Activated naive CD4-positive, alpha-beta T cell treated with anti-CD3 and anti-CD28 coated beads, Interleukin-2, amount 10 ng/mL, durations not matched to agents 7 days and 5 days (primary cell): ENCODE measurements at places on chromosomes 7 and 10.

GRCh38 chr10:119461380-119461779 lies 81.1 kb downstream of the RGS10 start:
- no peak for DNase-seq

GRCh38 chr7:141974831-141975230 lies 1.3 kb upstream of the TAS2R38 start:
- peak; percentile 40 for DNase-seq

DNA sequence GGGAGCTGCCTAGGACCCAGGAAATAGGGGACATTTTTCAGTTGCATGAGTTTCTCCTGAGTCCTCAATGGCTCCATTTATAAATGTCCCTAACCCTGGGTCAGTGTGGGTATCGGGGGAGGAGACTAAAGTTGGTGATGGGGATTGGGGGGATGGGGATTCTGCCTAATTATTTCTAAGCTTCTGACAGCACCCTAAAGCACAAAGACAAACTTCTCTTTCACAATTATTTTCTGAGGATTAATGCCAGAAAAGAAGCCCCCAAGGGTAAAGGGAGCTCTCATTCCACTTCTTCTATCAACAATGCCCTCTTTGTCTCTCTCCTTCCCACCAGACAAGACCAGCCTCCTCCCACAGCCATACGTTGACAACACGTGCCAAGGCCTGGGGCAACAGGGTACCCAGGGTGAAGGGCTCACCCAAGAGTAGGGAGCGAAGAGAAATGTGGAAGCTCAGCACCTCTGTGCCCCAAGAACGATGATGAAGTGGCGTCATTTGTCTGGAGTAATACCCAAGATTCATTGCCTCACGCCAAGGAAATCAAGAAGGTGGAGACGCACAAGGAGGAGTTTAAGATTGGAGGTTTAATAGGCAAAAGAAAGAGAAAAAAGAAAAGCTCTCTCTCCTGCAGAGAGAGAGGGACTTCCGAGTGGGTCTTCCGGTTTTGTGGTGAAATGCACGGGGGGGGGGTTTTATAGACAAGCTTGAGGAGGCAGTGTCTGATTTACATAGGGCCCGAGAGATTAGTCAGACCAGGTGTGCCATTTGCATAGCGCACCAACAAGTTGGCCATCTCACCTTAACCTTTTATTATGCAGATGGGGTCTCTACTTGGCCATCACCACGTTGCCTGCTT lies 14.4 kb upstream of the GJC3 start:
- no peak for DNase-seq

DNA sequence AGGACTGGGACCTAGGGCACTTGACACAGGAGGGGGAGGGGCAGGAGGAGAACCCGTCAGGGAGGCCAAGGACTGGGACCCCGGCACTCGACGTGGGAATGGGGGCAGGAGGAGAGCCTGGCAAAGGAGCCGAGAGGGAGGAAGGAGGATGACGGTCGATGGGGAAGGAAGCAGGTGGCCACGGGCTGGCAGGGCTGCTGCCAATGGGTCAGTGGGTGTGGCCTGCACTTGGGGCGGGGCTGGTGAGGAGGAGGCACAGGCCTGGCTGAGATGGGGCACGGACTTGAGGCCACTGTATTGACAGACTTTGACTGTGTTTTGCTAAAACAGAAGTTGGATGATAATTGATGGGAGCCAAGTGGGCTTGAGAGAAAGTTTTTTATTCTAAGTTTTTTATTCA lies 68.9 kb downstream of the RBM33 start:
- DNase-seq = no peak

- DNase-seq = no peak
These were observed 162.2 kb upstream of the CHST15 start for GRCh38 chr10:124255556-124255955.

DNA sequence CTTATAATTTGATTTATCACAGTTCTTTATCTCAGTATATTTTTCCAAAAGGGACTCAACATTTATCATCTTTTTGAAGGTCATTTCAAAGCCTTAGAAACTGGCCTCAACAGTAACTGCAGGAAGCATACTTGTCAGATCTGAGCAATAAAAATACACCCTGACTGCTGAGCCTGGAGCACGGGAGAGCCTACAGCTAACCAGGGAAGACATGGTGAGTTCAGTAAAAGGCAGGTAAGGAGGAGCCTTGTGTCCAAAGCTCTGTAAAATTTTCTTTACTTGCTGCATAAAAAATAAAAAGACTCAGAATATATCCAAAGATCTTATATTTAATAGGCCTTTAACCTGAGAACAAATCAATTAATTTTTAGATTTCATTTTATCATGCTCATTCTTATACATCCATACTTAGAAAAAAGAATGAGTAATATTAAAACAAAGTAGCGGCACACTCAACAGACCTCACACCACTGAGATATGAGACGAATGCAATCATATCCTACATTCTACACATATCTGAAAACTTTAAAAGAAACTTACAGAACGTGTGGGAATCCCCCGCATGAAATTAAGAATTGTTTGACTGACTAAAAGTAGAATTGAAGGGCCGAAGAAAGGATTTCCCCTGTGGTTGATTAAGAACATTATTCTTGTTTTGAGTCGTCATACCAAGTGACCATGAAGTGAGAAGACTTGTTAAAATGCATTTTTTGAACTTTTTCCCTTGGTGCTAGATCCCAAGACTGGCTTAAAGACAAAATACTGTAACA lies 296.4 kb upstream of the MKLN1 start:
- DNase-seq = no peak

- DNase-seq = no peak
These were observed 201.7 kb downstream of the SKAP2 start for GRCh38 chr7:26662646-26663045.

DNA sequence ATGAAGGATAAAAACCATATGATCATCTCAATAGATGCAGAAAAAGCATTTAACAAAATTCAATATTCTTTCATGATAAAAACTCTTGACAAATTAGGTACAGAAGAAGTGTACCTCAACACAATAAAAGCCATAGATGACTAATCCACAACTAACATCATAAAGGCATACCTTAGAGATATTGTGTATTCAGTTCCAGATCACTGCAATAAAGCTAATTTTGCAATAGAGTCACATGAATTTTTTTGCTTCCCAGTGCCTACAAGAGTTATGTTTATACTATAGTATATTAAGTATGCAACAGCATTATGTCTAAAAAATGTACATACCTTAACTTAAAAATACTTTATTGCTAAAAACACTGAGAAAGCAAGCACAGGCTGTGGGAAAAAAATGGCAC lies 18.9 kb upstream of the RNF32 start:
- no peak for DNase-seq

DNA sequence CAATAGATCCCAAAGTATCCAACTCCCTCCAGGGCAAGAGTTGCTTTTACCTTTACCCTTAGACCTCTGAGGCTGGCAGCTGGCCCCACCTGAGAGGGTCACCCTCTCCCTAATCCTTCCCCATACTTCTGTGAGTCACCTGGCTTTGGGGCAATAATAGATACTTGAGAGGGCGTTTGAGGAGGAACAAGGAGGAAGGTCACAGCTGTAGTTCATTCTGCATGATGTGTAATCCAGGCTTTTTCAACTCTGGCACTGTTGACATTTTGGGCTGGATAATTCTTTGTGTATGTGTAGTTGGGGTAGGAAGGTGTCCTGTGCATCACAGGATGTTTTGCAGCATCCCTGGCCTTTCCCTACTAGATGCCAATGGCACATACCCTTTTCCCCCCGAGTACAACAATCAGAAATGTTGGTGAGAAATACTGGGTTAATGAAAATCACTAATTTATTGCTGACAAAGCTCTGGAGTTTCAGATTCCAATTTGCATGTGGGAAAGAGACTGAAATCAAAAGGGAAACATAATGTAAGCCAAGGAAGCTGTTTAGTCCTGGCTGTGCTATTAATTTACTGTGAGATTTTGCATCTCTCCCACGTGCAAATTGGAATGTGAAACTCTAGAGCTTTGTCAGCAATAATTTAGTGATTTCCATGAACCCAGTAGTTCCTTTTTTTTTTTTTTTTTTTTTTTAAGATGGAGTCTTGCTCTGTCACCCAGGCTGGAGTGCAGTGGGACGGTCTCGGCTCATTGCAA lies 3.6 kb downstream of the BLVRA start:
- no peak for DNase-seq

DNA sequence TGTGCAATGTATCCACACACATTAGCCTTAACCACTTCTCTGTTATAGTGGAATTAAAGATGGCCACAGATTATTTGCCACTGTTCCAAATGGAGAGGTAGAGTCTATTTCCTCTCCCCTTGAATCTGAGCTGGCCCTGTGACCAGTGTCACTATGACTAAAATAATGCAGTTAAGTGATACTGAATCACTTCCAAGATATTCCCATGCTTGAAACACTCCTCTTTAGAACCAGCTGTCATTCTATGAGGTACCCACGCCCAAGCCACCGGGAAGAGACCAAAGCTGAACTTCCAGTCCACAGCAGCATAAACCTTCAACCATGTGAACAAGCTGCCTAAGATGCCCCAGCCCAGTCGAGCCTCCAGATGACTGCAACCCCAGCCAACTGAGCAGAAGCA lies 2.1 kb upstream of the DHX32 start:
- no peak for DNase-seq

- no peak for DNase-seq
These were observed 79.5 kb upstream of the SEMA3A start for GRCh38 chr7:84274029-84274638.

- DNase-seq = no peak
These were observed 31.3 kb upstream of the FRAT2 start for GRCh38 chr10:97365761-97366351.

DNA sequence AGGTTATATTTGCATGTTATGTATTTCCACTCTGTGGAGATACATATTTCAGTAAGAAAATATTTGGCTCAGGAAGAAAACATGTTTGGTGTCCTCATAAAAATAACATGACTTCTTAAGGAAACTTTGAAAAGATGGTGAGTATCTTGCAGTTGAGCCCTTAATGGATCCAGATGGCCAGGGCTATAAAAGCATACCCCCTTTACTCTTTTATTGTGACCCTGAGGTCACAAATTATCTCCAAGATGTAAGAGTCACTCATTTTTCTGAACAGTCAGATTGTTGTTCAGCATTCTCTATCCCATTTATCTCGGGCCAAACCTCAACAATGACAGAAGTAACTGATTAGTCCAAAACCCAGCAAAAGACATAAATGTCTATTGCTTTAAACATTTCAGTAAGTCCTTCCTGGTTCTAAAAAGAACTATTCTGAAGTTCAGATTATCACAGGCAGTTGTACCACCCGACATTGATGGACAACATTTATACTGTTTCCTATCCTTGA lies 539.4 kb downstream of the PARD3 start:
- DNase-seq = no peak

- DNase-seq = no peak
These were observed 80.5 kb downstream of the ANKRD26 start for GRCh38 chr10:27019827-27020226.

GRCh38 chr7:151409667-151410404 lies at the start of gene WDR86:
Gene WDR86, minus strand, starts transcription at chr7:151410038. Its CDS starts 449 bp downstream, at chr7:151409589.
- no peak for DNase-seq

- DNase-seq = no peak
These were observed 479.8 kb upstream of the SEMA3A start for GRCh38 chr7:84674236-84674913.

DNA sequence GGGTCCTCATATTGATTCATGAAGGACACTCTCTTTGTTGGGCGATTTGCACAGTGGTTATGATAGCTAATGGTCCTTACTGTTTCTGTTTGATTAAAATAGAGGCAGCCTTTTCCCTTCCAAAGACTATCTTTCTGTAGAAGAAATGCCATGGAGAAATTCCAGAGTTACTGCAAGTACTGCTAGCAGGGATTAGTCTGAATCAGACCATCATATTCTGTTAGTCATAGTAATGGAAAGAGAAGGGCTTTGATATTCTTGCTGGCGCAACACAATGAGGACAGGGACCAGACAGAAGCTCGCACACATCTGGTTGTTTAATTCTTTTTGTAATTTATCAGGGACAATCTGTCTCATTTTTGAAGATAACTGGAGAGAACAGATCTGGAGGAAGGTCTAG lies 304.5 kb upstream of the FZD8 start:
- DNase-seq = no peak

DNA sequence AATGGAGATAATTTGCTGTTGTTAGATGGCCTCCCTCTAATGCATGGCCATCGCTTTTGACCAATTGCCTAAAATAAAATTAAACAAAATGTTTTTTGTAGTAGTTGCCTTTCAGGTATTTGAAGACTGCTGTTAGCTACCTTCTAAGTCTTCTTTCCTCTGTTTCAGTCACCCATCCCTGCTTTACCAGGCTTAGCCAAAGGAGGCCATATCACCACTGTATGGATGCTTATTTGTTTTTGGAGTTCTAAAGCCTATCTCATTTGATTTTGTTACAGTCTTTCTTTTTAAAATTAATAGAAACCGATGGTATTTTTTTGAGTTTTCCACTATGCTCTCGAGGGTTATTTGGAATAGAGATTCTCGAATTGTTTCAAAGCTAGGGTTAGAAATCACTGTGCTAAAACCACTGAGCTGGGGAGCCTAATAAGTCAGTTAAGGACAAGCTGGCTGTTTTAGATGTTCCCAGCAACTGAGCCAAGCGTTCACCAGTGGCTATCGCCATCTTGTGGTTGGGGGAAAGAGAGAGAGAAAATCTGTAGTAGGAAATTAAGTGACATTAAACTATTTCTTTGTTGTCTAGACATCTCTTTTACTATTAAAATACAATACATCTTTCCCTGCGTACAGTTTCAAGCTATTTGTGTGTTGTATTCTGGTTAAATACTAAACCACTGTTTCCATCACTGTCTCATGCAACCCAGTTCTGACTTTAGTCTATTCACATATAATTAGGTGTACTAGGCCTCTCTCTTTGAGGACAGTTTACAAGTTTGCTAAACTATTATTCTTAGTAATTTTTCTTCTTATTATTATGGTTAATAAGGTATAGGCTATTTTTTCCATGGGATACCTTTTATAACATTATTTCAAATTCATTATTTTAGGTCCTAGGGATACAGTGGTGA lies 52.2 kb downstream of the GPR158 start:
- DNase-seq = peak; percentile 21

- DNase-seq = no peak
These were observed 584.9 kb downstream of the GRM8 start for GRCh38 chr7:126667742-126668366.

- DNase-seq = peak; percentile 59
These were observed 174.6 kb upstream of the ITGB1 start for GRCh38 chr10:33132626-33133025.

GRCh38 chr7:36138209-36138608 lies 14.8 kb upstream of the EEPD1 start:
- DNase-seq = no peak

DNA sequence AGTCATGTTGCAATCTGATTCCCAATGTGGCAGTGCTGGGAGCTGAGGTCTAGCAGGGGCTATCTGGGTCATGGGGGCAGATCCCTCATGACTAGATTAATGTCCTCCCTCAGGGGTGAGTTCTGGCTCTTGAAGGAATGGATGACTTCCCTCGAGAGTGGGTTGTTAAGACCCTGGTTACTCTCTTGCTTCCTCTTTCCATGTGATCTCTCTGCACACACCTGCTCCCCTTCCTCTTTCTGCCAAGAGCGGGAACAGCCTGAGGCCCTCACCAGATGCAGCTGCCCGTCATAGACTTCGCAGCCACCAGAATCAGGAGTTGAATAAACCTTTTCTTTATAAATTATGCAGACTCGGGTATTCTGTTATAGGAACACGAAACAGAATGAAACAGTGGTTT lies 37.8 kb downstream of the SFMBT2 start:
- DNase-seq = no peak

GRCh38 chr10:26024303-26024702 lies 90.3 kb downstream of the MYO3A start:
- DNase-seq = no peak

- DNase-seq = no peak
These were observed 130.8 kb downstream of the ZNF467 start for GRCh38 chr7:149642589-149642988.

GRCh38 chr7:151869968-151870918 lies 6.7 kb downstream of the PRKAG2 start:
- no peak for DNase-seq
